Astrocyte (in vitro differentiated cells and primary cell): ENCODE measurements at places on chromosomes 6 and 20.

DNA sequence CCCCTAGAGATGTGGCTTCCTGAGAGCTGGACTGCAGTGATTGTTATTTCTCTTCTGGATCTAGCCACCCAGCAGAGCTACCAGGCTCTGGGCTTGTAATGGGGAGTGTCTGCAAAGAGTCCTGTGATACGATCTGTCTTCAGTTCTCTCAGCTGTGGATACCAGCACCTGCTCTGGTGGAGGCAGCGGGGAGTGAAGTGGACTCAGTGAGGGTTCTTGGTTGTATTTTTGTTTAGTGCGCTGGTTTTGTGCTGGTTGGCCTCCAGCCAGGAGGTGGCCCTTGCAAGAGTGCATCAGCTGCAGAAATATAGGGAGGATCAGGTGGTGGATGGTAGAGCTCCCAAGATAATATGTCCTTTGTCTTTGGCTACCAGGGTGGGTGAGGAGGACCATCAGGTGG lies 33.7 kb downstream of the PAX1 start:
- DNase-seq = no peak

DNA sequence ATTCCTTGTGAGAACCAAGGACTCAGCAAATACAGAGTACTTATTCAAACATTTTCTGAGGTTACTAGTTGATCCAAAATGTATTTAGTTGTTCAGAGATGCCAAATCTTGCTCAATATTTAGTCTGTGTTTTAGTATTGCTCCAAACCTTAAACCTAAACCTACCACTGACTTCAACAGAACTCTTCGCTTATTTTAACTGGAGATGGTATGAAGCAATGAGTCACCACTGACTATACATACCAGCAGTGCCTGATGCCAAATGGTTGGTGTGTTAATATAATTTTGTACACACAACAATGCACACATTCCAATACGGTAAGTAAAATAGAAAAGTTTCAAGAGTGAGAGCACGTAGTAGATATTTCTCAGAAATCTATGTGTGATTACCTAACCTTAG lies 1.9 kb upstream of the SPTLC3 start:
- peak; percentile 67 for DNase-seq

DNA sequence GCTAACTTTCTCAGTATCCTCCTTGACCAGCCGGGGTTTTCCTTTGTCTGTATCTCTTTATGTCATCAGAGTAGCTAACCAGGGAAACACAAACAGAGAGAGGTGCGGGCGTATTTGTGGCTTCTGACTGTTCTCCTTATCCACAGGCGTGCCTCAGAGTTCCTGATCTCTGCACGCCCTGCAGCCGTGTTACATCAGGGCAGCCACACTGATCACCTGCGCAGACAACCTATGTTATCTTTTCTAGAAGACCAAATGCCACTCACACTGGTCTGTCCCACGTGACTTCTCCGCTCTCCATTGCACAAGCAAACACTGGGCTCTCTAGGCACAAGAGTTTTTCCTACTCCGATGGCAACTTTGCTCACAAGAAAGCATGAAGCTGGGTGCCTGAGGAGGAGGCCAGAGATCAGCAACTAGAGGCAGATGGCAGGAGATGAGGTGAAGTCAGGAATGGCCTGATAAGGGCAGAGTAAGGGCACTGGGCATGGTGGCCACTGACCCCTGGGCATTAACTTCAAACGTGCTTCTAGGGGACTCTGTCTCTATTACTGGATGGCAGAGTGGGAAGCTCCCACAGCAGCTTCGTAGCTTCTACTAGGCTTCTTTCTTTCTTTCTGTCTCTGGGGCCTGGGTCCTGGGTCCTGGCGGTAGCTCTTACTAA lies 4.5 kb downstream of the PDE10A start:
- DNase-seq = no peak

- no peak for DNase-seq
Measured at GRCh38 chr20:59920944-59921343, 12.5 kb downstream of the SYCP2 start.

- DNase-seq = no peak
Measured at GRCh38 chr20:34559311-34560140, 1.0 kb downstream of the MAP1LC3A start.

DNA sequence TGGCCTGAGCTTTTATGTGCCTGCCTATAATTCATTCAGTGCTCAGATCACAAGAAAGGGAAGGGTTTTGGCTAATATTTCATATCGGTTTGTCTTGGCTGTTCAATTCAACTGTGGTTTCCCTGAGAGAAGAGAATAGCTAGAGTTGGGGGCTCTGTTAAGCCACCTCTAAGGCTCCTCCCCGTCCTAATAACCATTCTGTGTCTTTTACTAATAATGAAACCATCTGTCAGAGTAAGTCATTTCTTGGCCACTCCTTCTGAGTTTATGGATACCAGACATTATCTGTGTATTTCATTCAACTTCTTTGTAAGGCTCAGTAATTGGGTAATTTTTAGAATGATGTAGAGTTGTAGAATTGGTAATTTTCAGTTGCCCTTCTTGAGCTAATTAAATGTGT lies 5.2 kb downstream of the STX11 start:
- no peak for DNase-seq

DNA sequence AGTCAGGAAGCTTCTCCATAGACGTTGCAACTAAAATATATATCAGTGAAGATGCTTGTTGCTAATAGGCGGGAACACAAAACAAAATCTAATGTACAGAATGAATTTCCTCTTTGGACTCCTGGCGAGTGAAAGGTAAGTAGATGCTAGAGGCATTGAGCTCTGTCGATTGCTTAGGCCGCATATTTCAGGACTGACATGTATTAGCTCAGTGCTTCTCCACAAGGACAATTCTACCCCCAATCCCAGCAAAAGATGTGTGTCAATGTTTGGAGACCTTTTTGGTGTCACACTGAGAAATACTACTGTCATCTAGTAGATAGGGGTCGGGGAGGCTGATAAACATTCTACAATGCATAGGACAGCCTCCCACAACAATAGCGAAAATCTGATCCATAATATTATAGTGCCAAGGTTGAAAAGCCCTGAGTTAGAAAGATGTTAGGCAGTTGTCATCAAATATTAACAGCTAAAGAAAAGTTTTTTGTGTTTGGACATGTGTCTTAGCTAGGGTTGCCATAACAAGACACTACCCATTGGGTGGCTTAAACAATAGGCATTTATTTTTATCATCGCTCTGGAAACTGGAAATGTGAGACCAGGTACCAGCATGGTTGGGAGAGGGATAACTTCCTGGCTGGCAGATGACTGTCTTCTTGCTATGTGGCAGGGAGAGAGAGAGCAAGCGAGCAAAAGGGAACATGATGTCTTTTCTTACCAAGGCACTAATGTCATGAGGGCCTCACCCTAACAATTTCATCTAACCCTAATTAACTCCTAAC lies 48.0 kb upstream of the BCAS1 start:
- no peak for DNase-seq

- DNase-seq = no peak
Measured at GRCh38 chr6:7139835-7140470, 32.2 kb downstream of the RREB1 start.

GRCh38 chr6:281469-282103 lies 10.7 kb upstream of the DUSP22 start:
- DNase-seq = no peak

GRCh38 chr6:35181933-35182612 lies 31.7 kb upstream of the SCUBE3 start:
- peak; percentile 66 for DNase-seq
